ENCODE measurements at places on chromosomes 16 and 17. TPM values are rescaled to one million over a fixed set of nuclear protein-coding genes. Genes with fewer than 3 reads are reported as not detected.

The MT1G gene
- not detected for total RNA-seq

DNA sequence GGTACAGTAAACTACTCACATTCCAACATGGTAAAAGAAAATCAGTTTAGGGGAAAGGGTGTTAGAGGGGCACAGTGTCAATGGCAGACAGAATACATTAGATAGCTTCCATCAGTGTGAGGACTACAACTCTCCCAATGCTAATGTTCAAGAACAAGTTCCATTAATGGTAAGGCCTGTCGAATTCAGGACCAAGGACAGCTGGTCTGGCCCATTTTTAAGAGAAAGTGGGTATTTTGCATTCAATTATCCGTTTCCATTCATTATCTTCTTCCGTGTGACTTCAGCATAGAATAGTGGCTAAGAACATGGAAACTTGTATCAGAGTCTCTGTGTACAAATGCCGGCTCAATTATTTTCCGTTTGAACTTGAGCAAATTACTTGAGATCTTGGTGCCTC is 98.4 kb downstream of the XYLT1 start:
- peaks cover 5% of the 10 kb centered on the region for H3K27me3 ChIP-seq
- no peak for DNase-seq
- no peak overlapping the region for H3K4me3 ChIP-seq
- H3K36me3 ChIP-seq: no peaks in the 10 kb centered on the region
- no peak overlapping the region for H3K27ac ChIP-seq

- no peaks in the 10 kb centered on the region for H3K36me3 ChIP-seq
- no peak overlapping the region for H3K27ac ChIP-seq
- no peaks in the 10 kb centered on the region for H3K27me3 ChIP-seq
- H3K4me3 ChIP-seq: no peak overlapping the region
These were observed 624.3 kb downstream of the MAF start for GRCh38 chr16:78976212-78976611.

DNA sequence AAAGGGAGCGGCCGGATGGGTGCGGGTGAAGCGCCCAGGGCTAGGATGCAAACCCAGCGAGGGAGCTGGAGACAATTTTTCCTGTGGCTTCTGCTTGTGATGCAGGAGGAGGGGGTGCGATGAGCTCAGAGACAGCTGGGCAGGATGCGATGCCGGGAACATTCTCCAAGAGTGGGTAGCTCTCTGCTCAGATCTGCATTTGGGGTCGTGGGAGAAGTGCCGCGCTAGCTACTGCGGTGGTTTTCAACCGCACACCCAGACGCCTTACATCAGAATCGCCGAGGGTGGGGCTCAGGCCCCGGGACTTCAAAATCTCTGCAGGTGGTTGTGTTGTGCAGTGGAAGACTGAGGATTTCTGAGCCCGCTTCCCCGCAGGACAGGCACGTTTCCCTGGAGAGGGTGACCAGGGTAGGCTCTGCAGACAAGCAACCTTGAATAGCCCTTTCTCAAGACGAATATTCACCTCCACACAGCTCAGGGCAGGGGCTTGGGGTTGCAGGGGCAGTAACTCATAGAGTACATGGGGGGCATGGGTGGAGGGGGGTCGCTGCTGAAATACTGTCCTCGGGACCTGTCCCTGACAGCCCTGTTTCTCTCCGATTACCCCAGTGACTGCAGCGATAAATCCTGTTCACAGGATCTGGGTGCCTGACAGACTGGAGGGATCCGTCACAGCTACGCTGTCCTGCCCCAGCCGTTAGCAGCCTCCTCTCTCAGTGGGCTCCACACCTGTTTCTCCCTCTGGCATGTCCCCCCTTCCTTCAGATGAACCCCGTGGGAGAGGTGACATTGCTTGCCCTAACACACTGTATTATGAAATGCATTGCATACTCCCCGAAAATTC is 63.3 kb downstream of the HAPSTR1 start:
- no peaks in the 10 kb centered on the region for H3K4me1 ChIP-seq
- no peak overlapping the region for H3K4me3 ChIP-seq
- no peaks in the 10 kb centered on the region for H3K36me3 ChIP-seq
- DNase-seq: peak; percentile 15
- no peak overlapping the region for H3K27ac ChIP-seq
- H3K27me3 ChIP-seq: no peaks in the 10 kb centered on the region

GRCh38 chr16:9170470-9170869 is 79.0 kb downstream of the HAPSTR1 start:
- no peaks in the 10 kb centered on the region for H3K4me1 ChIP-seq
- no peaks in the 10 kb centered on the region for H3K27me3 ChIP-seq
- no peaks in the 10 kb centered on the region for H3K36me3 ChIP-seq
- no peak overlapping the region for H3K27ac ChIP-seq

DNA sequence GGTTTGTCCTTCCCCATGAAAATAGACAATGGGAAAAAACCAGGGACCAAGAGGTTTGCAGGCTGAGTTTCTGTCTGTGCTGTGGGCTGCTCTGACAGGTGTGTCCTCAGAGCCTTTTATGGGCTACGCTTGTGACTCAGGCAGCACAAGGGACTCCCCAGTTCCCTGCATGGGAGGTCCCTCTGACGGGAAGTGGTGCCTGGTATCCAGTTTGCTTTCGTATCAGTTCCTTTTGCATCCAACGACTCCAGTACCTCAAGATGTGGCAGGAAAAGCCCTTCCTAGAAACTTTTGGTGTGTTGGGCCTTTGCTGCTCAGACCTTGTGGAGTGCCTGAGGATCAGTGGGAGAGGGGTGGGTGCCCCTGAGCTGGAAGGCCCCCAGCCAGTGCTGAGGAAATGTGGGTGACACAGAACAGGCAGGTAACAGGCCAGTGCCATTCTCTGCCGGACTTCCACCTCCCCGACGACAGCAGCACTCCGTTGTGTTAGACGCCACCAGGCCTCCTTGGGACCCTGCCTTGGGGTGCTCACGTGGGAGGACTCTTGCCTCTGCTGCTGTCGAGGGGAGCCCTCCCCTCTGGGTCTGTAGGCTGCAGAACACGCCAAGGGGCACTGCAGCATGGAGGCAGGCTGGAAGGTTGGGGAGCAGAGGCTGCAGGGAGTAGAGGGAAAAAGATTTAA is 38.4 kb upstream of the IRF8 start:
- H3K27me3 ChIP-seq: no peaks in the 10 kb centered on the region
- no peak overlapping the region for H3K4me3 ChIP-seq
- no peak overlapping the region for H3K27ac ChIP-seq

GRCh38 chr17:69218986-69219385 is 9.6 kb downstream of the ABCA10 start:
- H3K4me3 ChIP-seq: no peak overlapping the region
- no peaks in the 10 kb centered on the region for H3K4me1 ChIP-seq
- H3K36me3 ChIP-seq: no peaks in the 10 kb centered on the region
- no peaks in the 10 kb centered on the region for H3K27me3 ChIP-seq
- no peak for DNase-seq

- peaks cover 13% of the 10 kb centered on the region for H3K27me3 ChIP-seq
- no peaks in the 10 kb centered on the region for H3K4me1 ChIP-seq
- H3K27ac ChIP-seq: no peak overlapping the region
- H3K4me3 ChIP-seq: no peak overlapping the region
- DNase-seq: no peak
These were observed 8.3 kb upstream of the PSMD3 start for GRCh38 chr17:39972271-39972670.
